ENCODE measurements at places on chromosomes 12 and 14.

DNA sequence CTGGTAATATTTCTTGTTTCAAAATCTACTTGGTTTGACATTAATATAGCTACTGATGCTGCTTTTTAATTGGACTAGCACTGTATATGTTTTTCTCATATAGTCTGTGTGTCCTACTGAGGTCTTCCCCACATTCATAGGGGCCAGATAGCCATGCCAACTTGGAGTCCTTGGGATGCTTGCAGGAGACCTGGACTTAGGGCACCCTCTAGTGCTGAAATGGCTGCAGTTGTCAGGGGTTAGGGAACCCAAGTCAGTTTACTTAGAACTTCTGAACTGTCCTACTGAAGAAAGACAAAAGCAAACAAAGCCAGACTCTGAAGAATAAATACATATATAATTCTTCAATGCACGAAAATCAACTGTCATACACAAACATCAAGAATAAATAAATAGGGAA is 279.9 kb upstream of the SYT1 start:
- peak; percentile 31 for DNase-seq

GRCh38 chr12:29730481-29730880 is 53.3 kb downstream of the TMTC1 start:
- DNase-seq: no peak

DNA sequence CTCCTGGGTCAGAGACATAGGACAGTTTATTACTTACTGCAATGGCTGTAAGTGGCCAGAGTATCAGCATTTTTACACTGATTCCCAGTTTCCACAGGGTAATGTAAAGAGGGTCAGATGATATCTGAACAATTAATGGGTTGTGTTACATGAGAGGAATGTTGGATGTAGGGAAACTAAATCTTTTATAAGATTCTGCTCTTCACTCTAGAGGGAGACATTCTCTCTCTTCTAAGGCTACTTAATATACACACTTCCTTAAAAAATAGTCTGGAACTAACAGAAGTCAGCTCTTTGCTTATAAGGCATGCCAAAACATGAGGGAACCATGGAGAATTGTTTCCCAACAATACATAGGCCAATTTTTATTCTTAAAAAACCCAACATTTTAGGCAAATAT is 389.8 kb downstream of the ETNK1 start:
- no peak for DNase-seq

DNA sequence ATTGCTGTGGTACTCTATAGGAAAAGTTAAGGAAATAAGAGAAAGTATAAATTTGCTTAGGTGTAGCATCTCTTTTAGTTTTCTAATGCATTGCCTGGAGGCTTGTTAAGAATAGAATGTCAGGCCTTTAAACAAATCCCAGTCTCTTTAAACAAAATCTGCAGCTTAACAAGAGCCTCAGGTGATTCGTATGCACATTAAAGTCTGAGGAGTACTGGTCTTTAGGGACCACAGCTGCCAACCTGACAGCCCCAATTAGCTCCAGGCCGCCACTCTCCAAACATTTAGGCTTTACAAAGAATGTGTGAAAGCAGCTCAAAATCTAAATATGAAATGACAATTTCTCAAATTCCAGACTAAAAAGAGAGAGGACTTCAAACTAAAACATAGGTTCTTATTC is 35.7 kb downstream of the PAWR start:
- DNase-seq: no peak

GRCh38 chr12:33634544-33634943 is 194.9 kb upstream of the SYT10 start:
- DNase-seq: no peak

DNA sequence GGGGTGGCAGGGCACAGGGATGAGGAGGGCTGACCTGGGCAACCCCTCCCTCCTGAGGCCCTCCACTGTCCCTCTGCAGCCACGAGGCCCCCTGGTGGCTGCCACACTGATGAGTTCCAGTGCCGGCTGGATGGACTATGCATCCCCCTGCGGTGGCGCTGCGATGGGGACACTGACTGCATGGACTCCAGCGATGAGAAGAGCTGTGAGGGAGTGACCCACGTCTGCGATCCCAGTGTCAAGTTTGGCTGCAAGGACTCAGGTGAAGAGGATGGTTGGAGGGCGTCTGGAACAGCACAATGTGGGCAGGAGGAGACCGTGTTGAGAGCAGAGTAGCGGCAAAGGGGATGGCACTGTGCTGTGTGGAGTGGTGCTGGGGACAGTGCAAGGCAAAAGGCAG is 25.7 kb upstream of the LRP1-AS start:
- no peak for DNase-seq

DNA sequence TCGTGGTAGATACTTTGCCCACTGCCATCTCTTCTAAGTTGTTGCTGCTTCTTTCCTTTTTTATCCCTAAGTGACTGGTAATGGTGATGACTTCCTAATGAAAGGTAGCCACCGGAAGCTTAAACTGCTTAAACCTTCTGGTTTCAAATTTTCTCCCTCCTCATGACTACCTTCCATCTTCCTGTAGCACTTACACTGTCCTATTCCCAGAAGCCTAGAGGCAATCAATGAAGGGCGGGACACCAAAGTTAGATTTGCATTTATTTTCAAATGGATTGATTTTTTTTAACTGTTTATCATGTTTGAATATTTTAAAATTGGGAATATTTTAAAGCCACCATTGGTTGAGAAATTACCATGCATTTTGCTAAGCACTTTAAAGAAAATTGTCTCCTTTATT is 64.7 kb downstream of the MSRB3 start:
- DNase-seq: no peak

DNA sequence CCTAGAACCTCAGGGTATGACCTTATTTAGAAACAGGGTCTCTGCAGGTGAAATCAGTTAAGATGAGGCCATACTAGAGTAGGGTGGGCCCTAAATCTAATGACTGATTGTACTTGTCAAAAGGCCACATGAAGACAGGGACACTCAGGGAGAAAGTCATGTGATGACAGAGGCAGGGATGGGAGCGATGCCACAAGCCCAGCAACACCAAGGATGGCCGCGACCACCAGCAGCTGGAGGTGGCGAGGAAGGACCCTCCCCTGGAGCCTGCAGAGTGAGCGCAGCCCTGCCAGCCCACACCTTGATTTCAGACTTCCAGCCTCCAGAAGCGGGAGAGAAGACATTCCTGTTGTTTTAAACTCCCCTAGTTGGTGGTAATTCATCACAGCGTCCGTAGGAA is 199.9 kb downstream of the PHETA1 start:
- DNase-seq: no peak

GRCh38 chr14:93011141-93011529 is 88.2 kb downstream of the CHGA start:
- no peak for DNase-seq

- no peak for DNase-seq
Measured at GRCh38 chr12:90281154-90281868, 572.7 kb upstream of the ATP2B1 start.

- no peak for DNase-seq
Measured at GRCh38 chr12:28014196-28014595, 41.7 kb upstream of the PTHLH start.

- no peak for DNase-seq
Measured at GRCh38 chr12:71536279-71536938, 96.8 kb downstream of the LGR5 start.

DNA sequence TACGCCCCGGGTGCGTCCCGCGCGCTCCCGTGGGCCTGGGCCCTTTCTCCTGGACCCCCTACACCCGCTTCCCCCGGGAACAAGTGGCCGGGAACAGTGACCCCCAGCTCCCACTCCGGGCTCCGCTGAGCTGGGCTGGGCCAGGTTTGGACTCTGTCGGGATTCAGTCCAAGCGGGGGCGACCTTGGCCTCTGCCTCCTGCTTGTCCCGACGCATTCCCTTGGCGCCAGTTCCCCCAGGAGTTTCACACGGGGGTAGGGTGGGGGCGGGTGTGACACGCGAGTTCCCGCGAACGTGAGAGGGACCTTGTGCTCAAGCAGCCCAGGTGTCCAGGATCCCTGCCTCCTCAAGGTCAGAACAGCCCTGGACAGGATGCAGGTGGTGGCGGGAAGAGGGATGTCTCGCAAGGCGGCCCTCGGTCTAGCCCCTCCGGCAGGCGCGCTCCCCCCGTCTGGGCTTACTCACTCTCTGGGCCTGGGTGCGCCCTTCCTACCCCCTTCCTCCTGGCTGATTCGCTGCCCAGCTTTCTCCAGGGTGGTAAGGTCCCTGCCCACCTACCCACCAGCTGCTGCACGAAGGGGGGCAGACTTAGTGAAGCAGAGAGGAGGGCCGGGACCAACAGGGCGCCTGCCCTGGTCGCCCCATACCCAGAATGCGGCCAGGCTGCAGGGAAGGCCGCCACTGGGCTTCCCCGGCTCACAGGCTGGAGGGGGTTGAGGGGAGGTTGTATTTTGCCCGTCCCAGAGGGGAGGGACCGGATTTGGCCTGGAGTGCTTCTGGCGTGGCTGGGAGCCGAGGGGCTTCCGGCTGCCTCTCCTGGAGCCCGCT is 862 bp downstream of the CRIP2 start:
- no peak for DNase-seq

GRCh38 chr14:104843442-104844305 is 21.4 kb upstream of the CEP170B start:
- no peak for DNase-seq

GRCh38 chr14:56482310-56482911 is 97.2 kb upstream of the TMEM260 start:
- DNase-seq: peak; percentile 28

- DNase-seq: peak; percentile 22
Measured at GRCh38 chr12:83954956-83955601, 957.5 kb downstream of the SLC6A15 start.

GRCh38 chr12:128353301-128353700 is 86.3 kb downstream of the TMEM132C start:
- no peak for DNase-seq

DNA sequence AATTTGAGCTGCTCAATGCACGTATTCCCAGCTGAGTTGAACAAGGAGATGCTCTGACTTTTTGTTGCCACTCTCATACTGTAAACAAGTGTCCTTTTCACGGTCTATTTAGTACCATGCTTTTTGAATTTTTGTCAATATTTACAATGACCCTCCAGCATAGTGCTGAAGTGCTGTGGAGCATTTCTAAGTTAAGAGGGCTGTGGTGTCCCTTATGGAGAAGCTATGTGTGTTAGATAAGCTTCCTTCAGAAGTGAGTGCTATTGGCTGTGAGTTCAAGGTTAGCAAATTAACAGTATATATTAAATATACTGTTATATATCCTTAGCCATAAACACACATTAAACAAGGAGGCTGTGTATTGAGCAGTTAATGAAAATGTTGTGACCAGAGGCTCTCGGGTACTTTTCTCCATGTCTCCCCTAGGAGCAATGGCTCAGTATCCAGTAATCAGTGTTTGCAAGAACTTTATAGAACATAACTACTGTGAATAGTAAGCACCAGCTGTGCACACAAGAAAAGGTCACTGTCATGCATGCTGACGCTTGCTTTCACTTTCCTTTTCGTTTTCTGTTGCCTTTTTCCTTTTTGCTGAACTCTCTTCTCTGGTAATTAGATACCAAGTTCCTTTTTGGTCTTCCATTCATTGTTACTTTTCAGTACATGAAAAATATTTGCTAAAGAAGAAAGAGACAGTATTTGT is 187.2 kb upstream of the NEDD1 start:
- DNase-seq: no peak

GRCh38 chr12:77003246-77003645 is 62.1 kb downstream of the E2F7 start:
- DNase-seq: no peak

DNA sequence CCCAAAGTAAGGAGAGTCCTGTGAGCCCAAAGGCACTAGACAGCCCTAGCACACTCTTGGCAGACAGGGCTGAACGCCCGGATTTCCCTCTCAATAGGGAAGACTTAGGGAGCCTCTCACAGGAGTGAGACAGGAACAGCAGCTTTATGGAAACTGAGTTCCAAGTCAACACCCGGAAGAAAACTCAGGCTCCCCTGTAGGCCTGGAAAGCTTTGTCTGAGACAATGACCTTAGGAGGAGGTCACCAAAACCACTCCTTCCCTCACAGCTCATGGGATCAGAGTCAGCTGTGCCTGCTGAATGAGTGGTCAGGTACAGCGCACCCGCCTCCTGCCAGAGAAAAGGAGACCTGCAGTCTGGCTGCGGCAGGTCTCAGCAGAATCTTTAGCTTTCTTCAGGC is 229.5 kb downstream of the CACNA1C start:
- no peak for DNase-seq

DNA sequence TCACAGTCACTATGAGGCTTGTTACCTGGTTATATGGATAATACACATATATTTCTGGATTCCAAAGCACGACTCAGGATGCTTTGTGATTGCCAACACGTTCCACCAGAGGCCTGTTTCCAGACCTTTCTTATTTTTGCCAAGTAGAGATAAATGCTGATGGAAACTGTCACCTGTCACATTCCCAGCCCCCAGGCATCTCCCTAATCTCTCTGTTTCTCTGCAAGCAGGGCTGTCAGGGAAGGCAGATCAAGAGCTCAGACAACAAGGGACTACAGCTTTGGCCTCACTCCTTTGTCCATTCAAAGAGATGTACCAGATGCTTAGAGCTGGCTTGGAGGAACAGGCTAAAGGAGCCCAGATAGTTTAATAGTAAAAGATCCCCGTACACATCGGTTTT is 21.8 kb upstream of the DDHD1 start:
- no peak for DNase-seq

DNA sequence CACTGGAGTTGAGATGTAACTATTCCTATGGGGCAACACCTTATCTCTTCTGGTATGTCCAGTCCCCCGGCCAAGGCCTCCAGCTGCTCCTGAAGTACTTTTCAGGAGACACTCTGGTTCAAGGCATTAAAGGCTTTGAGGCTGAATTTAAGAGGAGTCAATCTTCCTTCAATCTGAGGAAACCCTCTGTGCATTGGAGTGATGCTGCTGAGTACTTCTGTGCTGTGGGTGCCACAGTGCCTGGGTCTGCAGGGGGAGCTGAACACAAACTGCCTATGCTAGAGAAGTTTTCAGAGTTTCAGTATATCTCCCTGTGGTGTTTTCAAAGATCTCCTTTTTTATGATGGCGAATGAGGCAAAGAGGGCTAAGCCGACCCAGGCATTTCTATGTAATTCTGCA is 179.2 kb upstream of the OR4E1 start:
- no peak for DNase-seq

GRCh38 chr12:2768224-2768961 is 26.4 kb upstream of the FKBP4 start:
- no peak for DNase-seq

- no peak for DNase-seq
Measured at GRCh38 chr14:71355324-71356201, 448.3 kb downstream of the PCNX1 start.

DNA sequence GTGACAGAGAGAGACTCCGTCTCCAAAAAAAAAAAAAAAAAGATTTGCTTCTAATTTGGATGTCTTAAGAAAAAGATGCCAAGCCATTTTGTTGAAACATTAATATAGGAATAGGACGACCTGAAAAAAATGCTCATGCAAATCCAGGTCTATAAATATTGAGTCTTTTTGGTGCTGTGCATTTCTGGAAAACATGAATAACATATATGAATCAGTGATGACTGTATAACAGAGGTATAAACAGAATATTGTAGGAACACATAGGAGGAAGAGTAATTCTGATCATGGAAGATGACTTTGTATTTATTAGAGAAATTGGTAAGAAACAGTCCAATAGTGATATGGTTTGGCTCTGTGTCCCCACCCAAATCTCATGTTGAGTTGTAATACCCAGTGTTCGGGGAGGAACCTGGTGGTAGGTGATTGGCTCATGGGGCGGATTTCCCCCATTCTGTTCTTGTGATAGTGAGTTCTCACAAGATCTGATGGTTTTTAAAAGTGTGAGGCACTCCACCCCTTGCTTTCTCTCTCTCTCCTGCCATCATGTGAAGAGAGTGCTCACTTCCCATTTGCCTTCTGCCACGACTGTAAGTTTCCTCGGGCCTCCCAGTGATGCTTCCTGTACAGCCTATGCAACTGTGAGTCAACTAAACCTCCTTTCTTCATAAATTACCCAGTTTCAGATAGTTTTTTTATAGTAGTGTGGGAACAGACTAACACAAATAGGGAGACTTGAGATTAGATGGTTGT is 3.0 kb upstream of the SRSF5 start:
- no peak for DNase-seq
